ENCODE measurements at places on chromosomes 16 and 17.

GRCh38 chr17:44216173-44216572, 3.3 kb downstream of the UBTF start:
- DNase-seq, result no peak

- DNase-seq, result no peak
Observed at GRCh38 chr17:68125111-68125870, 89.8 kb downstream of the KPNA2 start.

DNA sequence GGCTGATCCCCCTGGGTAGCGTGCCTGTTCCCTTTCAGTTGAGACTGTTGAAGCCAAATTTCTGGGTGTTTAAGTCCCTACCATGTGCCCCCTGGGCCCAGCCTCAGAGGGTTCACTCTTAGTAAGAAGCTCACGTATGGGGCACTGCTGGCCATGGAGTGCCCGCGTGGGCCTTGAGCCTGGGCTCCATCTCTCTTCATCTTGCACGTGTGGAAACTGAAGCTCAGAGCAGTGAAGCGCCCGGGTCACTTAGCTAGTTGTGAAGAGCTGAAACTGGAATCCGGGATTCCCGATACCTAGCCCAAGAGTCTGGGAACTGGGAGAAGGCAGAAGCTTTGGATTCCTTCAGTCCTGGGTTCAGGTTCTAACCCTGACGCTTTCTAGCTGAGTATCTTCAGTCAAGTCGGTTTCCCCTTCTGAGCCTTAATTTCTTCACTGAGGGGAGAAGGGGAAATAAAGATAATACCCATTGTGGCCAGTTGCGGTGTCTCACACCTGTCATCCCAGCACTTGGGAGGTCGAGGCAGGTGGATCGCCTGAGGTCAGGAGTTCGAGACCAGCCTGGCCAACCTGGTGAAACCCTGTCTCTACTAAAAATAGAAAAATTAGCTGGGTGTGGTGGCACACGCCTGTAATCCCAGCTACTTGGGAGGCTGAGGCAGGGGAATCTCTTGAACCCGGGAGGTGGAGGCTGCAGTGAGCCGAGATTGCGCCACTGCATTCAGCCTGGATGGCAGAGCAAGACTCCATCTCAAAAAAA, 103.9 kb downstream of the OR1D5 start:
- no peak for DNase-seq

GRCh38 chr16:75486014-75486675, 9.1 kb downstream of the CHST6 start:
- DNase-seq, result no peak

DNA sequence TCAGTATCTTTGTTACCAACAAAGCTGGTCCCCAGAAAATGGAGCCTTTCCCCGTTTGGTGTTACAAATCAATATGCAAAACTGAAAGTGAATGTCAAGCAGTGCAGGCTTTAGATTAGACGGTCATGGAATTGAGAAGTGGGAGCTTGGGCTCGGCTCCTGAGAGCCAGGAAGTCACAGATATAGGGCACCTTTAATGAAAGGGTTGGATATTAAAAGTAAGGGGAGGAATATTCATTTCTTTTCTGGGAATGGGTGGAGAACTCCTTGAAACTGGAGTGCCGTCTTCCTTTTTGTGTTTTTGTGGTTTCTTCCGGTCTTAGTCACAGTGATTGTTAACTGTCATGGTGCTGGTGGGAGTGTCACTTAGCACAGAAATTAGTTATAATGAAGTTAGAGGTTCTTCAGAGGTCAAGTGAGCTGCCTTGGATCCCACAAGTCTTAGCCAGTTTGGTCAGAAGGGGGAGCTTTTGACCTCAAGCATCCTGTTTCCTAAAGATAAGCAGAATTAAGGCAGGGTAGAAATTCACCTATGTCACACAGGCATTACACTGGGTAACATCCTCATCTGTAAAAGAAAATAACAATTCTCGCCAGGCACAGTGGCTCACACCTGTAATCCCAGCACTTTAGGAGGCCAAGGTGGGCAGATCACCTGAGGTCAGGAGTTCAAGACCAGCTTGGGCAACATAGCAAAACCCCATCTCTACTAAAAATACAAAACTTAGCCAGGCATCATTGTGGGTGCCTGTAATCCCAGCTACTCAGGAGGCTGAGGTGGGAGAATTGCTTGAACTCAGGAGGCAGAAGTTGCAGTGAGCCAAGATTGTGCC, 9.6 kb upstream of the EIF1 start:
- DNase-seq, result peak; percentile 67

DNA sequence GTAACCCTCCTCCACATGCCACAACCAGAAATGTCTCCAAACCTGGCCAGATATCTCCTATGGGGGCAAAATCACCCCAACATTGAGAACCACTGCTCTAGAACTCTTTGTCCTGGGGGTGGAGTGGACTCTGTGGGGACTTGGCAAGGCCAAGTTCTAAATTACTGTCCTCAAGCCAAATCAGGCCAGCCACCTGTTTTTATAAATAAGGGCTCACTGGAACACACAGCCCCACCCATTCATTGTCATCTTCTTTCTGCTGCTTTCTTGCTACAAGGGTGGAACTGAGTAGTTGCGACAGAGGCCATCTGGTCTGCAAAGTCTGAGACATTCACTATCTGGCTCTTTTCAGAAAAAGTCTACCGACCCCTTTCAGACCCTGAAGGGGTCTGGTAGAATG, 26.8 kb upstream of the TMEM220 start:
- no peak for DNase-seq

DNA sequence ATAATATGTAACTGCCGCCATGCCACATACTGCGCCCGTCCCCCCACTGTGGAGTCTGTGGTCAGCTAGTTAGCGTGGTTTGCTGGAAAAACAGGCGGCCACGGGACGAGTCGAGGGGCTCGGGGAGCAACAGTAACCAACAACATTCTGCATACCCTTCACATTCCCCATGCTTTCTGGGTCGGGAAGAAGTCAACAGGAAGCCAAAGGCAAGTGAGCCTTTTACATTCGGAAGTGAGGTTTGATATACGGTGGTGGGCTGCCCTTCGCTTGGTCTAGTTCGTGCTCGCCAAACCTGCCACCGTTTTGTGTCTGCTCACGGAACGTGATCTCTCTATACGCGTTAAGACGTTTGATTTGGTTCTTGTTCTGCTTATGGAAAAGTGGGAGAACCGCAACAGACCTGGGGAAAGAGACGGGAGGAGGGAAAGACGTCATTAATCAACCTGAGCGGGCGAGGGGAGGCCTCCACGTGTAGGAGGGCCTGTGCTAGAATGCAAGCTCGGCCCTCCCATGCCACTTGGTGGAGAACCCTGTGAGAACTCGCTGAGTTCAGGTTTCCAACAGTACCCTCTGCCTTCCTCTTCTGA, 28.9 kb upstream of the CFAP20 start:
- no peak for DNase-seq

- DNase-seq, result no peak
Observed at GRCh38 chr16:68636064-68636560, 9.0 kb upstream of the CDH3 start.

GRCh38 chr17:48505788-48506187, 25.0 kb downstream of the HOXB1 start:
- peak; percentile 69 for DNase-seq

GRCh38 chr16:22023505-22023904, 15.6 kb downstream of the MOSMO start:
- no peak for DNase-seq

DNA sequence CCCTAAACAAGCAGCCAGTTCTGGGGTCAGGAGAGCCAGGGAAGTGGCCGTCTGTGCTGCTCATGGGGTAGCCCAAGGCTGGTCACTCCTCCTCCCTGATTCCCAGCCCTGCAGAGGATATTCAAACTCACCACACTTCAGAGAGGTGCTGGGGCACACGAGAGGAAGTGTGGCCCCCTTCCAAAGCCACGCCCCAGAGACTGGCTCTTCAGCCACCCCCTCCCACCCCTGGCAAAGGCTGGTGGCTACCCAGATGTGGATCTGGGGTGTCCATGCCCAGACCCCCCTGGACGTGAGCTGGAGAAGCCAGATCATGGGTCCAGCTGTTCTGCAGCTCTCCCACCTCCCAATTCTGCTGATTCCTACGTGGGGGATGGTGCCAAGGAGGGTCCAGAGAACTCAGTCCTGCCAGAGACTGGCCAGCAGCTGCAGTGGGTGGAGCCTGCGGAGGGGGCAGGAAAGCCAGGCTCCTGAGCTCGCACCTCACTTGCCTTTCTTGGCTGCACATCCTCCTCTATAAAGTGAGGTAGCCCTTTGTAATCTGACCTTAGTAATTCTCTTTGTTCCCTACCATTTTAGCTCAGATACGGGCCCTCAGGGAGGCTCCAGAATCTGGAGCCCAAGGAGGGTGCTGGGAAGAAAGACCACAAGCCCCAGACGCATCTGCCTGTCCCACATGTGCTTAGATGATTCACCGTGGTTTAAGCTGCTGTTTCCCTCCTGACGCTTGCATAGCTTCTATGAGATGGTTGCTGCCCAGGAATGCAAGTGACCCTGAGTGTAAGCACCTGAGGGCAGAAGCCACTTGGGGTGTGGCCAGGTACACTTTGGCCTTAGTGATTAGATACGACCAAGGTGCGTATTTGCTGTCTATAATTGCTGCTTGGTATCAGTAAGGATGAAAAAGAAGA, 15.3 kb downstream of the SDK2 start:
- no peak for DNase-seq

GRCh38 chr17:13046361-13046760, 28.5 kb upstream of the ELAC2 start:
- DNase-seq, result no peak

DNA sequence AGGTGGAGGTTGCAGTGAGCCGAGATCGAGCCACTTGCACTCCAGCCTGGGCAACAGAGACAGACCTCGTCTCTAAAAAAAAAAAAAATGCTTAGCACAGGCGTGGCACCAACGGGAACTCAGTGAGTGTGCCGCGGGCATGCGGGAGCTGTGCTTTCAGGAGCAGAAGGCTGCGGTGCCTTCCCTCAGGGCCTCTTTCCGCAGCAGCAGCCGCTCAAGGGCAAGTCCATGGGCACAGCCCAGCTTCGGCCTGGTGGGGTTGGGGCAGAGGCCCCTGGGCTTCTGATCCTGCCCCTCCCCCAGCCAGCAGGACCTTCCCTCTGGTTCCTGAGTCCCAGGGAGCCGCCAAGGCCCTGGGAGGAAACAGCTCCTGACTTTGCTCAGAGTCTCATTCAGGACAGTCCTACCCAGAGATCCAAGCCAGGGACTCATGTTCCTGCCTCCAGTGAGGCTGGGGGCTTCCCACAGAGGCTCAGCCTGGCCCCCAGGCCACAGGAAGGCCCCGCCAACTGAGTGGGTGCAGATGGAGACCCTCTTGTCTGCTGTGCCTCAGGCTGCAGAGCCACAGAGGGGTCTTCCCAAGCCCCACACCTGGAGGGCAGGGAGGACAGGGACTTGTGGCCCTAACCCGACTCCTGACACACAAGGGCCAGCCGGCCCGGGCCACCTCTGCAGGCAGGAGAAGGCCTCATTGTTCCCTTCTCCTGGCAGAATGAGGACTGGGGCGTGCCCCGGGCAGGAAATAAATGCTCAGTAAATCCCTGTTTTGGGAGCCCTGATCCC, 3.3 kb upstream of the ZG16B start:
- DNase-seq, result no peak

DNA sequence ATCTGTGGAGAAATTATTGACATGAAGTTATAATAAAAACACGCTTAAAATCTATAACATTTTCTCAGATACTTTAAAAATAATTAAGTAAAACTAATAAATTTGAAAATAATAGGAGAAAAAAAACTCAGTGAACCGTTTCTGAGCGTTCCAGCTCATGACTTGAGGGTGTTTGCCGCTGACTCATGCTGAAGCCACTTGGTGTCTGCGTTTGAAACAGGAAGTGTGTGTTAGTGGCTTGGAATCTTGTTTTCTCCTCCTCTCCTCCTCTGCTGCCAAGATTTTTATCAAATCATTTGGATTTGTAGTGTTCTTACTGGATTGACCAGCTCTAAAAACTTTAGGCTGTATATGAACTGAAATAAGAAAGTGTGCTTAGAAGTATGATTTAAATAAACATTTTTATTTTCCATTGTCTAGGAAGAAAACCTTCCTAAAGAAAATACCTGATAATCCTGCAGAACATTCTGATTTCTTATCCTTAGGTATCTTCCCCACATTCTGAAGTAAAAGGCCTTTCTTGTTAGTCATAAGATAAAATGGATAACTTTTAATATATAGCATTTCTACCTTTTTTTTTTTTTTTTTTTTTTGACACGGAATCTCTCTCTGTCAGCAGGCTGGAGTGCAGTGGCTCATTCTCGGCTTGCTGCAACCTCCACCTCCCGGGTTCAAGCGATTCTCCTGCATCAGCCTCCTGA, 30.8 kb downstream of the USP10 start:
- DNase-seq, result no peak

- DNase-seq, result no peak
Observed at GRCh38 chr17:51059781-51060180, 60.9 kb downstream of the SPAG9 start.

DNA sequence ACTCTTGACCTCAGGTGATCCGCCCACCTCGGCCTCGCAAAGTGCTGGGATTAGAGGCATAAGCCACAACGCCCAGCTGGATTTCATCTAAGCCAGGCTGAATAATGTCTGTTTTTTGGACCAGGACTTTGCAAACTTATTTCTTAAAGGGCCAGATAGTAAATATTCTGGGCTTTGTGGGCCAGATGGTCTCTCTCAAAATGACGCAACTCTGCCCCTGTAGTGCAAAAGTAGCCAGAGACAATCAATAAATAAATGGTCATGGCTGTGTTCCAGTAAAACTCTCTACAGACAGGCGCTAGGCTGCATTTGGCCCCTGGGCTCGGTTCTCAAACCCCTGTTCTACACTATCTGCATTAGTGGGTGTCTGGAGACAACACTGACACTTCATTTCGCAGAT, 121.9 kb upstream of the CDH13 start:
- no peak for DNase-seq

DNA sequence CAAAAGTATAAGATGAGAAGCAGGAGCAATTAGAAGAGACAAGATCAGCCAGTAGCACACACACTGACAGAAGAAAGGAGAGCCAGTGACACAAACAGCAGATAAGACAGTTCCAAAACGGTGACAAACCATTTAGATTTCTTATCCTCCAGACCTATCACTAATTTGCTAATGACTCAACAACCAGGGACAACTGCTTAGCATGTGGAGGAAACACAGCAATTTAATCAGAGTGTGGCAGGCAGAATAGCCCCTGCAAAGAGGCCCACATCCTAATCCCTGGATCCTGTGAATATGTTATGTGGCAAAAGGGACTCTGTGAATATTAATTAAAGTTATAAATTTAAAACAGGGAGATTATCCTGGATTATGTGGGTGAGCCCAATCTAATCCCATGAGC, 81.1 kb downstream of the CACNG1 start:
- no peak for DNase-seq
